NCI-H2171 treated with DMSO at 0.1 percent for 48 hours (cell line): ENCODE measurements at places on chromosomes 5 and 9.

DNA sequence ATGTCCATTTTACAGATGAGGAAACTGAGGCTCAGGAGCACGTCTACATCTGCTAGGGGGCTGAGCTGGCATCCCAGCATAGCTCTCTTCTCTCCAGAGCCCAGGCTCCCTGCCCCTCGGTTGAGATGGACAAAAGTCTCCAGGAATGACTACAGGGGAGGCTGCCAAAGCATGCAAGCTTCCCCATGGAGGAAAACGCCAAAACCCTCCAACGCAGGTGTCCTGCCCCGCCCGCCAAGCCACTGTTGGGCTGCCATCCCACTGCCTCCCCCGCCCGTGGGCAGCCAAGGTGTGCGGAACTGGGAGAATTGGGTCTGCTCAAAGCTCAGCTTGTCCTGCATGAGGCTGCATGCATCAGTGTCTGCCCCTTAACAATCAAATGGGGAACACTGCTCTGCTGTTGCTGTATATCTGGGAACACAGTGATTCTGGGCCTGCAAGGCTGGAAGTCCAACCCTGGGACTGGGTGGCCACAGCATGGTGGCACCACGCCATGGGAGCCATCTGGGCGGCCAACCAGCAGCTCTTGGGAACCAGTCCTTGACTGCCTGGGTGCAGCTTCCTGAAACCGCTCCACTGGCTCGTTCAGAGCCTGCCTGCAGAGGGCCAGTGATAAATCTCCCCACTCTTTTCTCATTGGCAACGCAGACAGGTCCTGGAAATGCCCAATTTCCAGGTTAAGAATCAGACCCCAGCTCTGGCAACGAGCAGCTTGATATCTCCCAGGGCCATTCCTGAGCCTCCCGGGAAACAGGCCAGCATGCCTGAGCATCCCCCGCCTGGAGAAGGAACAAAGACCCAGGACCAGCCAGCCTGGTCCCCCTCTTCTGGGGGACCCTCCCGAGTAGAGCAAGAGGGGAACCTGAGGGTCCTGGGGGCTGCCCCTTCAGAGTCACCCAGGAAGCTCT, 3.5 kb downstream of the RALGDS start:
- DNase-seq, result no peak

DNA sequence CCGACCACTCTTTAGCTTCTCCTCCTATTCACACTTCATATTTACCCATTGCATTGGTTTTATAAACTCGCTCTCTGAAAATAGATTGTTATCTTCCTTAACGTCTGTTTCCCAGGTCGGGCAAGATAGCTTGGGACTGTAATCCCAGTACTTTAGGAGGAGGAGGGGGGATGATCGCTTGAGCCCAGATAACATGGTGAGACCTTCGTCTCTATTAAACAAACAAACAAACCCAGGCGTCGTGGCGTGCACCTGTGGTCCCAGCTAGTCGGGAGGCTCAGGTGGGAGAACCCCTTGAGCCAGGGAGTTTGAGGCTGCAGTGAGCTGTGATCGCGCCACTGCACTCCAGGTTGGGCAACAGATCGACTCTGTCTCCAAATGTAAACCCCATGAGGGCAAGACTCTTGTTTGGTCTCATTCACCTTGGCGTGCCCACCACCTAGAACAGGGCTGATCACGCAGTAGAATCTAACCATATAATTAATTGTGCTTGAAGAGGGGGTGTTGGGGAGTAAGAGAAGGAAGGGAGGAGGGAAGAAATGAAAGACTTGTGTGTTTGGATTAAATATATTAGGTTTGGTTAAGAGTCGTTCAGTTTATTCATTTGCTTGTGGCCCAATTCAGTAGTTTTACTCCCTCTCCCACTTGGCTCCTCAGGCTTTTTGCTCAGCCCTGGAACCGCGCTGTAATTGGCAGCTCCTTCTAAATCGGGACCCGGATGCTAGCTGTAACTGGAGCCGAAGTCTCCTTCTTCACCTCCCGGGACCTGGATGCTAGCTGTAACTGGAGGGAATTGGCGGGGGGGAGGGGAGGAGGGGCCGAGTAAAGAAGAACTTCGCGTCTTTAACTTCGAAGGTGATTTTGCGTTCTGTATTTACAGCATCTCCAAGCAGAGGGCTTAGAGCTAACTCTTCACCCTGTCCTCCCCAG, 24.9 kb downstream of the CDKN2A start:
- no peak for DNase-seq

GRCh38 chr5:33422191-33422590, 18.6 kb upstream of the TARS1 start:
- DNase-seq, result no peak

- DNase-seq, result no peak
Observed at GRCh38 chr5:149221326-149221725, 50.3 kb upstream of the AFAP1L1 start.

- DNase-seq, result no peak
Observed at GRCh38 chr5:82863266-82863665, 213.9 kb downstream of the TMEM167A start.

- DNase-seq, result no peak
Observed at GRCh38 chr5:175718401-175719108, 60.7 kb downstream of the HRH2 start.

- DNase-seq, result peak; percentile 66
Observed at GRCh38 chr9:36407122-36407723, 7.2 kb upstream of the RNF38 start.

GRCh38 chr5:50798002-50798401, 131.6 kb downstream of the PARP8 start:
- no peak for DNase-seq

- no peak for DNase-seq
Observed at GRCh38 chr5:133497608-133498348, 114.6 kb downstream of the FSTL4 start.

GRCh38 chr5:159913501-159913900, 2.8 kb upstream of the ADRA1B start:
- no peak for DNase-seq

GRCh38 chr9:92180669-92181181, 65.5 kb upstream of the SPTLC1 start:
- peak; percentile 74 for DNase-seq

DNA sequence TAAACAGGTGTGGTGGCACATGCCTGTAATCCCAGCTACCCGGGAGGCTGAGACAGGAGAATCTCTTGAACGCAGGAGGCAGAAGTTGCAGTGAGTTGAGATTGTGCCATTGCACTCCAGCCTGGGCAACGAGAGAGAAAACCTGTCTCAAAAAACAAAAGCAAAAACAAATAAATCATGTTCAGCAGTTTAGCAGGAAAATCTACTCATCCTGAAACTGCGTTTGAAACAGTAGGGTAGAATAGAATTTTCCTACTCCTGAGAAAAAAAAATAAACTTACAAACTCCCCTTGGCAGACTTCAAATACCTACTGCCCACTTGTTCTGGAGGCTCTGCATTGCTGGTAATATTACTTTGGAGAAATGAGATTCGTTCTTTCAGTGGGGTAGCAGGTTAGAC, 367.7 kb downstream of the GADD45G start:
- no peak for DNase-seq

DNA sequence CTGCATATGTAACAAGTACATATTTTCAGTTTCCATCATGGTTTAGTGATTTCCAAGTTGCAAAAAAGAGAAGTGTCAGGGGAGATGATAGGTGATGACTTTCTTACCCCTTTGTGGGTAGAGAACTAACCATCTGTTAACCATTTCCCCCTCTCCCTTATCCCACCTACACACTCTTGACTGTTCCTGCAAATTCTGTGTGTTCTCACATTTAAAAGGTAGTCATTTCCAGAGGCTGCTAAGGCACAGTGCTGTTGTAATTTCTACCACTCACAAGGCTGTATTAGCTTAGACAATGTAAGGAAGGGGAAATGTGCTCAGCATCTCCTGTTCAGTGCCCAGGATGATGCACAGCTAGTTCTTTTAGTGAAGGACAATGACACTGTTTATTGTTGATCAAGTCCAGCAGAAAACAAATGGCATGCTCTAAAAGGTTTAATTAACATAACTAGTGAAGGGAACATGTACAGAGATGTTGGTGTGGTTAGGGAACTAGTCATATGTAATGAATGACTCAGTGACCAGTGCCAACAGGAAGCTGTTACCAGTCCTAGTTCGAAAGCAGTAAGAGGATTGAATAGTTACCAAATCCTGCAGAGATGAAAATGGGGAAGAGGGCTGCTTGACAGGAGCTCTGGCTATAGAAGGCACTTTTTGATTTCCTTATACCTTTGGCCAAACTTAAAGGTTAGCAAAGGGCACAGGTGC, 165.1 kb downstream of the PLK2 start:
- DNase-seq, result no peak

DNA sequence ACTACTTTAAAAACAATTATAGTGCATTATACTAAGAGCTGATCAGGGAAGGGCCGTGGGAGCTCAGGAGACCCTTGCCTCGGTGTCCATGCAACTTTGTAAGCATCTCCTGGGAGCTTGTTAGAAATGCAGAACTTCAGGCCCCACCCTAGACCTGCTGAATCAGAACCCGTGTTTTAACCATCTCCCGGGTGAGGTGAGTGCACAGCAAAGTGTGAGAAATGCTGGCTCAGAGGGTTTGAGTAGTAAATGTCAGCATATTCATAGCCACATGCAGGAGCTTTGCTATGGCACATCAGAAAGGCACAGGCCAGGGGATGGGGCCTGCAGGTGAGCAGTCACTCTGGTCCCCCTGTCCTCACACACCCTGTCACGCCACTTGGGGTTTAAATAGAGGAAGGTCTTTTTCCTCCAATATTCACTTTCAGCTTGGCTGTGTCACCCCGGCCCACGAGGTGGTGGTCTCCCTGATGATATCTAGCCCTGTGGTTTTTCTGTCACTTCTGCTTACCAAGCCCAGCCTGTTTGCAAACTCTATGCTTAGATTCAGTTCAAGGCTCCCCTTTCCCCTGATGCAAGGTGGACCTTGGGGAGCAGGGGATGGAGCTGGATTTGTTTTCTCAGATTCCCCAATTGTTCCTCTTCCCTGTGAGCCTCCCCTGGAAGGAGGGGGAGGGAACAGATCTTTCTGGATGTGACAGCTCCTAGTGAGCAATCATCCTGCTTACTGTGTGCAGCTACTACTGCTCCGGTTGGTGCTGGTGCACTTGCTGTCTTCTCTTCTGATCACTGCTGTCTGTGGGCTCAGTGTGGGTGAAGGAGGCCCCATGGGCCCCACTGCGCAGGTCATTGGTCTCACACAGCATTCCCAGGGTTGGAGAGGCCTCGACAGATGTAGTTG, 51.8 kb upstream of the TGFBR1 start:
- DNase-seq, result no peak

- DNase-seq, result no peak
Observed at GRCh38 chr5:69257577-69257976, 22.9 kb downstream of the CDK7 start.

GRCh38 chr5:171162165-171162564, 146.9 kb upstream of the TLX3 start:
- no peak for DNase-seq

GRCh38 chr9:1875251-1875851, 139.8 kb upstream of the SMARCA2 start:
- DNase-seq, result no peak

GRCh38 chr5:68652534-68652965, 437.0 kb downstream of the PIK3R1 start:
- peak; percentile 37 for DNase-seq

DNA sequence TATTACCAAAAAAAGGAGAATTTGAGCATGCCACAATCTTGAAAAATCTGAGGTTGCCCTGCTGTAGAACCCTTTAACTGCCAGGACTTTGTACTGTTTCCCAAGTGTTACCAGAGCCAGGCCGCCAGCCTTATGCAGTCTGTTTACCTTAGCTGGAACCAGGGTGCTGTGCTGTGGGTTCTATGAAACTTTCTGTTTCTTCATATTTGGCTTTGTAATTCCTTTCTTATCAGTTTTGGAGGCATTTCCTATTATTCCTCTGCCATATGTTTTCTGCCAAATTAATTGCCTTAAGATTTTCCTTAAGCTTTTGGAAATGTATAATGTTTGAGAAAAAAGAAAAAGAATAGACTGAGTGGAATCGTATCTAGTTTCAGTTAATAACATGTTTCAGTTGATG, 2.1 kb downstream of the S1PR3 start:
- DNase-seq, result no peak

DNA sequence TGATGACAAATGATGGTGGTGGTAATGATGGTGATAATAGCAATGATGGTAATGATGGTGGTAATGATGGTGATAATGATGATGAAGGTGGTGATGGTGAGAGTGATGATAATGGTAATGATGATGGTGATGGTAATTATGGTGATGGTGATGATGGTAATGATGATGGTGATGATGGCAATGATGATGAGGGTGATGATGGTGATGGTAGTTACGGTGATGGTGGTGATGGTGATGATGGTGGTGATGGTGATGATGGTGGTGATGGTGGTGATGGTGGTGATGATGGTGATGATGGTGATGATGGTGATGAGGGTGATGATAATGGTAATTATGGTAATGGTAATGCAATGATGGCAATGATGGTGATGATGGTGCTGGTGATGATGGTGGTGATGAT, 91.1 kb downstream of the DAP start:
- DNase-seq, result no peak

DNA sequence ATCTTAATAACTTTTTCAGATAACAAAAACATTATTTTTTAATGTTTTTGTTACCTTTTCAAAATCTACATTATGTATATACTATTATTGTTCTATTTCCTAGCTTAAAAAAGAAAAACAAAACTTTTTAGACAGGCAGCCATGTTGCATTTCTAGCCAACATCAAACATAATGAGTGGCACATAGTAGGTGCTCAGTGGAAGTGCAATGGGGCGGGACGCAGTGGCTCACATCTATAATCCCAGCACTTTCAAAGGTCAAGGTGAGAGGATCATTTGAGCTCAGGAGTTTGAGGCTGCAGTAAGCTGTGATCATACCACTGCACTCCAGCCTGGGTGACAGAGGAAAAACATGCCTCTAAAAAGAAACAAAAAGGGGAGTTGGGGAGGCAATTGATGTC, 68.4 kb downstream of the MED27 start:
- no peak for DNase-seq

- peak; percentile 68 for DNase-seq
Observed at GRCh38 chr5:138631096-138631928, 56.1 kb upstream of the HSPA9 start.

GRCh38 chr5:173583346-173583745, 33.1 kb downstream of the BOD1 start:
- no peak for DNase-seq

DNA sequence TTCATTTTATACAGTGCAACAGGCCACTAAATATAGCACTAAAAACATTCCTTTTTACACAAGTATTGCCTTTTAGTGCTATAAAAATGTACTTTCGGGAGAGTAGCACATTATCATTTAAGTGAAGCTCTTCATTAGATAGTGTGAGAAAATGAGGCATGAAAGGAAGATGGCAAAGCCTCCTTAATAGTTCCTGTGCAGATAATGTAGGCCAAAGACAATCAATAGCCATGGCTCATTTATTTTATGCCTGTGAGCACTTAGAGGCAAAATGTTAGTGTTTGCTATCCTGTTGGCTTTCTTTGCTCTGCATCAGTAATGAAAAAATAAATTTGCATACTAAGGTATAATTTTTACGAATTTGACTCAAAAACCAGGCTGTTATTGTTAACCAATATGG, 929.5 kb upstream of the C9orf72 start:
- no peak for DNase-seq

GRCh38 chr5:2381070-2381469, 370.4 kb downstream of the IRX2 start:
- DNase-seq, result no peak

- no peak for DNase-seq
Observed at GRCh38 chr9:94270009-94270408, 10.9 kb downstream of the ZNF169 start.
